ENCODE measurements at places on chromosomes 1 and 21.

DNA sequence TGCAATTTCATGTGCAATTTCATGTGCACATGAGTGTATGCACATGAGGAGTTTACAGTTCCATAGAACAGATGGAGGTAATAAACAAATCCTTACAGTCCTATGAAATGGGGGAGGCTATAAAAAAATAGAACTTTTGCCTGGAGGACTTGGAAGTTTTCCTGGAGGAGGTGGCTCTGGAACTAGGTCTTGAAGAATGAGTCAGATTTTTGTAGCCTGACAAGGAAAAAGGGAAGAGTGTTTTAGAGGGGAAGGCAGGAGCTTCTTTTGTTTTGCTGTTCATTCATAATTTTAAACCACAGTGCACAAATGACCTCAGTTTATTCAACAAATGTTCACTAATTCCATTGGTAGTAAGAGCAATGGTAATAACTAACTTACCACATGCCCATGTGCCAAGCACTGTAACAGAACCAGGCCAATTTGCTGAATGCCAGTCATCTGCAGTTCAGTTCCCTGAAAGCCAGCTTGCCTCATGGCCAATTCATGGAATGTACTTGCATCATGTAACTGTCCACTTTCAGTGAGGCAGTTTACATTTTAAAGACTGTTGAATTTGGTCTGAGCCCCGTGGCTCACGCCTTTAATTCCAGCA, 2.7 kb downstream of the DIO1 start:
- no peak for DNase-seq

DNA sequence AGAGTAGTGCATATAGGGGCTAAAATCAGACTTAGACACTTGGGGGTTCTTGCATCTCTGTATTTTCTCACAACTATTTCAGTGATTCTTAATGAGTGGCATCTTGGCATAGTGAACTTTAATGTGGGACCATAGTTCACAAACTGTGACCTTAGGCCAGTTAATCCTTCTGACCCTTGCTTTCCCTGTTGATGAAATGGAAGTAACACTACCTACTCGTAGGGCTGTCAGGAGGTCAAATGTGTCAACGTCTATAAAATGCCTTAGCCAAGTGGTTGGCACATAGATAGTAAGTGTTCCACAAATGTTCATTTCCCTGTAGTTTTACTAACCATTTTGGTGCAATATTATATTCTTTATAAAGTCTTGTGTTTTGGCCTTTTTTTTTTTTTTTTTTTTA, 49.4 kb downstream of the DYRK1A start:
- DNase-seq = no peak

GRCh38 chr1:25673962-25674806, 57.6 kb downstream of the MAN1C1 start:
- no peak for DNase-seq

GRCh38 chr1:183884526-183884925, 79.6 kb downstream of the RGL1 start:
- DNase-seq = no peak

GRCh38 chr1:45306319-45306718, 20.4 kb upstream of the HPDL start:
- no peak for DNase-seq

GRCh38 chr1:111725192-111725591, 14.0 kb downstream of the INKA2 start:
- DNase-seq = no peak

- no peak for DNase-seq
Measured at GRCh38 chr1:178973652-178974101, 52.0 kb upstream of the FAM20B start.

GRCh38 chr1:164598719-164599118, 39.7 kb downstream of the PBX1 start:
- DNase-seq = no peak

- DNase-seq = no peak
Measured at GRCh38 chr1:21626921-21627339, 42.2 kb downstream of the RAP1GAP start.

Measured in activated gamma-delta T cell treated with Interleukin-2 at 50 U/mL for 16 hours (primary cell).